ENCODE measurements at places on chromosomes 5 and 9.
A peak's percentile ranks its signal among the peaks of the same experiment; 100 is the strongest.

DNA sequence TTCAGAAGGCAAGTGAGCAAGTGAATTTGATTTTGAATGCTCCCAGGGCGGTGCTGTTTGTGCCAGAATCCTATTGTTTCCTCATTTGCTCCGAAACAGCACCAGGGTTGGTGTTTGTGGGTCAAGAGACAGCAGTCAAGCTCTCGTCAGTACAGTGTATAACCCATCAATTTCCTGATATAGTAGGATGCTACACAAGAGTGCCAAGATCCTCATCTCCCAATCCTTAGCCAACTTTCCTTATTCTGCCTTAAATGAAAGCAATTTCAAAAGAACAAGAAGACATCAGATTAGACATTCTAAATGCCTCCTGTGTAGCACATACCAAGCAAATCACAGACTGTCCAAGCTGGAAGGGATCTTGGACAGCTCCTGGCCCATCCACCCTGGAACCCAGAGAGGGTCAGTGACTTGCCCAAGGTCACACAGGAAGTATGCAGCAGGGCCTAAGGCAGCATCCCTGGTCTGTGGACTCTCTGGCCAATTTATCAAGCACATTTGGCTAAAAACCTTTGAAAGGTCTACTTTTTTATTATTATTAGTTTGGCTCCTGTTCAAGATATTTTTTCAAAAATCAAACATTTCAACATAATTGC lies 4.5 kb downstream of the WHRN start:
- no peak for DNase-seq

DNA sequence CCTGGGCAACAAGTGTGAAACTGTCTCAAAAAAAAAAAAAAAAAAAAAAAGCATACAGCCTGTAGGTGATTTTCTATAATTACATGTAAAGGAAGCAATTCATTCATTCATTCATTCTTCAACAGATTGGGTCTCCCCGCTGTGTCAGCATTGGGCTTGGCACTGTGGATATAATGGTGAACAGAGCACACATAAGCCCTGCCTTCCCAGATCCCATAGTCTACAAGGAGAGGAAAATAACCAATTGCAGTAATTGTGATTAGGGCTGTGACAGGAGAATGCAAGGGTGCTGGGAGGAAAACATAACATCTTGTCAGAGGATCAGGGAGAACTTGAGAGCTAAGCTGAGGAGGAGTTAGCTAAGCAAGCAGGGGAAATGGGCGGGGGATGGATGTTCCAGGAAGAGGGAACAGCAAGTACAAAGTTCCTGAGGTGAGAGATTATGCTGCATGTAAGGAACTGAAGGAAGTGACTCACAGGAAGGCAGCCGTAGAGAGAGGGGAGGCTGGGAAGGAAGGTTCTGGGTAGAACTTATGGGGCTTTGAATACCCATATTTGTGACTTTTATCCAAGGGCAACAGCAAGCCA lies 24.0 kb upstream of the KLF9 start:
- no peak for DNase-seq

DNA sequence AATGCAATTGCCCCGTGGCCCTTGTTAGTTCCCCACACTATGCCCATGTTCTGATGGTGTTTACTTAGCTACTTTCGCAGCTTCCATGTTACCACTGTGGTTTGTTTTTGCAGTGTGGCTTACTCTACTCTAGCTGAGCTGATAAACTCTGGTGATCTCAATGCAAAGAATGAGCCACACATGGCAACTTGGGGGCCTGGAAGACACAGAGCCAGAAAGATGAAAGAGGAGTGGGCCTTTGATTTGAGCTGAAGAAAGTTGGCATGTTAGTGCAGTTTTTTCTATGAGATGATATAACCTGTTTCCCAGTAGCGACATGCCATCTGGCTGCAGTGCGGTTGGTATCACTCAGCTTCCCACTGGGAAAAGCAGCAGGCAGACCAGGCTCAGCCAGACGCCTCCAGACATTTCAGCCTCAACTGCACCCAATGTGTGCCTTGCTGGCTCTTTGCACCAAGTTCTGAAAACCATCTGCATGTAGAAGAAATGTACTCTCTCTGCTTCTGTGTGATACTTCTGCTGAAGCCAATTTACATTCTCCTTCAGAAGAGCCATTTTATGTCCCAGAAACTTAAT lies 329.4 kb downstream of the ARHGEF28 start:
- no peak for DNase-seq

- DNase-seq = no peak
These were observed 5.0 kb upstream of the HAVCR1 start for GRCh38 chr5:157063776-157064430.

GRCh38 chr9:95055851-95056551 lies 261.5 kb downstream of the FANCC start:
- DNase-seq = peak; percentile 86

DNA sequence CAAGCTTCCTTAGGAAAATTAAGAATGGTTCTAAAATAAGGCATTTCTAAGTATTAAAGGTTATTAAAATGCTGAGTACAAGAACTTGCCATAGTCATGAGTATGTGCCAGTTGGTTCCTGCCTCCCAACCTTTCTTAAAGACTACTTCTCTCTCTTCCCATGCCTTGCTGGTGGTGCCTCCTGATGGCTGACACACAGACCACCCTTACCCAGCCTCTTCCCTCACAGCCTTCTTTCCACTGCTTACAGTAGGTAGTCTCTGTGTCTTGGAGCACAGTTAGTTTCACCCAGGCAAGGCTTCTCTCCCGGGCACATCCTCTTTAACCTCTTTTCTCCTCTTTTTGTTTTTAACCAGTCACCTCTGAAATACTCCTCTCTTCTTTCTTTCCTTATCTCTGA lies 20.6 kb upstream of the GPR150 start:
- DNase-seq = no peak

- no peak for DNase-seq
These were observed 136.8 kb downstream of the ESM1 start for GRCh38 chr5:54848581-54848980.

DNA sequence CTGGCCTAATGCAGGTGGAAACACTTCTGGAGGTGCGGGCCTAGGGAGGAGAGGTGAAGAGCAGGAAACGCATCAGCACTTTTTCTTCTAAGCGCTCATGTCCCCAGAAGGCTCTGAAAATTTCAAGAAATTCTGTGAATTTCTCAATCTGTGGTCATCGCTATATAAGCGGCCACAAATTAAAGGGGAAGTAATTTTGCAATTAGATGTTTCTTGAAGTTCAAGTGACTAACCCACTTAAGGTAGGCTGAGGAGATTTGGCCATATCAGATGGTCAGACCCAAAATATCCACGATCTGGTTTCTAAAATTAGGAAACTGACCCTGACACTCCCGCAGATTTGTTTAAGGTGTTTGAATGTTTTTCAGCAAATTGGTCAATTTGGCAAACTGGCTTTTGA lies 16.6 kb upstream of the HMGCR start:
- DNase-seq = no peak

- DNase-seq = no peak
These were observed 5.9 kb upstream of the NACC2 start for GRCh38 chr9:136100700-136101614.

- DNase-seq = no peak
These were observed 32.5 kb upstream of the SYNPO start for GRCh38 chr5:150607991-150608390.

GRCh38 chr5:151086192-151086869 lies 5.5 kb upstream of the TNIP1 start:
- no peak for DNase-seq

- peak; percentile 79 for DNase-seq
These were observed 430.1 kb upstream of the MEF2C start for GRCh38 chr5:89313044-89313443.

- peak; percentile 74 for DNase-seq
These were observed 54.3 kb downstream of the NUP214 start for GRCh38 chr9:131179561-131180219.

GRCh38 chr5:30764704-30765103 lies 428.8 kb upstream of the CDH6 start:
- no peak for DNase-seq

GRCh38 chr5:163963881-163964280 lies 458.5 kb downstream of the MAT2B start:
- peak; percentile 4 for DNase-seq

DNA sequence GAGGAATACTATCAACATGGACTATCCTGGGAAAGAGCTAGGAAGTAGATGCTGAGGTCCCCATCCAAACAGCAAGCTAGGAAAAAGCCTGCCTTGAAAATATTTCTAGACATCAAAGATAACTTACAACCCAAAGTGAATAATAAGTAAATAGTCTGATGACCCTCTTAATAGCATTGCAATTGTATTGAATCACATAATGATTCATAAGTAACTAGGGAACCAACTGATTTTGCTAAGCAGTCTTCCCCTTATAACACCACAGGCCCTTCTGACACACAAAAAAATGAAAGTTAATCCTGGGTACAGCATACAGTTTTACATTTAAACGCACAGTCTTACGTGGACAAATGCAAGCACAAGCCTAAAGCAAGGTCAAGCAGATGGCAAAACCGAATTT lies 199.3 kb downstream of the RFK start:
- DNase-seq = no peak

DNA sequence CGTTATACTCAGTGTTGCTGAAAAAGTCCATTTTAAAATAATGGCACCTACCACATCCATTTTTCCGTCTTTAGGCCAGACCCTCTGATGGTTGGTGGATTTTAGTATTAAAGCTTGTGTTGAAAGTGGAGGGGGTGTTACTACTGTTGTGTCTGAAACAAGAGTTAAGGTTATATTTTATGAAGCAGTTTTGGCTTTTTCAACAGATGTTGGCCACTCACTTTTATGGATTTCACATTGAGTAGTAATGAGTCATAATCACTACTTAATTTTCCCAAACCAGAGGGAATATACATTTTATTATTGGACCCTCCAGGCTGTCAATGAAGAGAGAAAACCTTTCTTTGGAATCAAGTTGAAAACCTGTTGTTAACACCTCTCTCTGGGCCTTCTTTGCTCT lies 88.0 kb downstream of the TRIO start:
- no peak for DNase-seq

DNA sequence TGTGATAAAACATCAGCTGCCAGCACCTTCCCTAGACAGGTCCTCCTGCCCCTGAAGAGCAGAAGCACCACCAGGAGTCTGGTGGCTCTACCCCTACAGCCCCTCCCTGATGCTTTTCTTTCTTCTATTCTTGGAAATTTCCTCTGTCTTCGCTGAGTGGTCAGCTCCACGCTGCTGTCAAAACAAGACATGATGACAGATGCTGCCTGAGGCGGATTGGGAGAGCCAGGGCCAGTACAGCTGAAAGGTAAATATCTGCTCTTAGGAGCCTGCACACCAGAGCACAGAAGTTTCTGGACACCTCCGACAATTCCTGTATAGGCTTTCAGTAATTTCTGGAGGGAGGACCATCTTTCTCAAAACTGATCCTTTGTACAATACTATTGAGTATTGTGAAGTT lies 4.7 kb upstream of the OR1Q1 start:
- no peak for DNase-seq

Measured in myocyte (in vitro differentiated cells).